ENCODE measurements at places on chromosomes 2 and 18.
A peak's percentile ranks its signal among the peaks of the same experiment; 100 is the strongest.

DNA sequence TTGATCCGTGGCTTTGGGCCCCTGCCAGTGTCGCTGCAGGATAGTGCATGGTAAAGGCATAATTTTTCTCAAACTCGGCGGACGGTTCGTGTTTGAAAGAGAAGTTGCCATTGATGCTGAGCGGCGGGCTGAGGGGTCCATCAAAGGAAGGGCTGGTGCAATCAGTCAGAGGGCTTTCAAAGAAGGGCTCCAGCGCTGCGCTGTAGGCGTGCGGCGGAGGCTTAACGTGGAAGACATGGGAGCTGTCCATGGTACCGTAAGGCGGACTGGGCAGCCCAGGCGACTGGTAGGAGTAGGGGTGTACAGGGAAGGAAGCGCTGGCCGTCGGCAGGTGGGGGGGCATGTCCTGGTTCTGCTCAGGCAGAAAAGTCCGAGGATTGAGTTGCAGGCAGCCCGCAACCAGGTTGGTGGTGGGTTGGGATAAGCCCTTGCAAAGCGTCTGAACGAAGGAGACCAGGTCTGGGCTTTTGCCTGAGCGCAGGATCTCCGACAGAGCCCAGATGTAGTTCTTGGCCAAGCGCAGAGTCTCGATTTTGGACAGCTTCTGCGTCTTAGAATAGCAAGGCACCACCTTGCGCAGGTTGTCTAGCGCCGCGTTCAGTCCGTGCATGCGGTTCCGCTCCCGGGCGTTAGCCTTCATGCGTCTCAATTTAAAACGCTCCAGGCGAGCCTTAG is 2.3 kb downstream of the NEUROD1 start:
- DNase-seq: peak; percentile 21

DNA sequence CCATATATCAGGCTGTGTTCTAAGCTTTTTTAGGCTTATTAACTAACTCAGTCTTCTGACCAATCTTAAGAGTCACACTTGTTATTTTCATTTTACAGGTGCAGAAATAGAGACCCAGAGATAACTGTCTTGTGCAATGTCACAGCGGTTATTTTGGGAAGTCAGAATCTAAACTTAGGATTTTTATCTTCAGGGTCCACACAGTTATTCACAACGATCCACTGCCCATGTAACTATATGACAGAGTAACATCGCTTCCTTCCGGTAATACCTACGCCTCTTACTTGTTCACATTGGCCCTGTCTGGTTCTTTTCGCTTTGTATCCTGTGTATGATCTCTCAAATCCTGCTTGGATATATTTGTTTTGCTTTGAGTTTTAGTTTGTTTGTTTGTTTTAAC is 631.7 kb downstream of the LRP1B start:
- DNase-seq: no peak

DNA sequence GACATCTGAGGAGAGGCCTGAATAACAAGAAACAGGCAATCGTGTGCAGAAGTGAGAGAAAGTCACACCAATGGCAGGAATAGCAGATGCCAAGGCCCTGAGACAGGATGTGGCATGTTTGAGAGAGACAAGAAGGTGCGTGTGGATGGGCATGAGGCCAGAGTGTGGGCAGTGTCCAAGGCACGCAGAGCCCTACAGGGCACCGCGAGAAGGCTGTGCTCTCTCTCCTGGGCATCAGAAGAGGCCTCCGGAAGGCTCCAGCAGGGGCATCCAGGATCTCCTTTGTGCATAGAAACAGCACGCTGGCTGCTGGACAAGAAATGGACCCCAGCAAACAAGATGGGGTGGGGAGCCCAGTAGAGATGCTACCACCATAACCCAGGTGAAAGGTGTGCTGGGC is 239.0 kb upstream of the RAB6C start:
- DNase-seq: no peak

DNA sequence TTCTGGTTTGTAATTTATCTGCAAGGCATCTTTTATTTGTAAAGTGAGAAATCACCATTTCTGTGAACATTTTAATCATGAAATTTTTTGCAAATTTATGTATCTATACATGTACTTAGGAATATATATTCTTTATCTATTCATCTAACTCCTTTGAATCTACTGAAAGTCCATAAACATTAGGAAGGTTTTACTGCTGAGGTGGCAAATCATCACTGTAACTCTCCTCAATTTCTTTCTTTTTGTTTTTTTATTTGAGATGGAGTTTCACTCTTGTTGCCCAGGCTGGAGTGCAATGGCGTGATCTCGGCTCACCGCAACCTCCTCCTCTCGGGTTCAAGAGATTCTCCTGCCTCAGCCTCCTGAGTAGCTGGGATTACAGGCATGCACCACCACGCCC is 296.3 kb downstream of the AGPS start:
- no peak for DNase-seq

- DNase-seq: no peak
Measured at GRCh38 chr2:111678651-111679050, 205.3 kb downstream of the ANAPC1 start.

GRCh38 chr18:34120294-34120693 is 104.4 kb downstream of the NOL4 start:
- DNase-seq: no peak

- DNase-seq: no peak
Measured at GRCh38 chr18:62339106-62339988, 14.2 kb downstream of the TNFRSF11A start.

Data from activated CD4-positive, alpha-beta T cell treated with anti-CD3 and anti-CD28 coated beads, Interleukin-2, amount 50 U/mL, for 4 hours (primary cell).